Lower lobe of right lung (tissue), 2 donors: ENCODE measurements at places on chromosomes 12 and 14. TPM values are rescaled to one million over a fixed set of nuclear protein-coding genes. Genes with fewer than 3 reads are reported as not detected.
A peak's percentile ranks its signal among the peaks of the same experiment; 100 is the strongest.

The POLE gene
- total RNA-seq, result 28.0 TPM

The PLEKHH1 gene
- 4.6 TPM for total RNA-seq

The CCDC88C gene
- total RNA-seq, result 45.8 TPM

The VASH1 gene
- 51.7 TPM for total RNA-seq

The PIANP gene
- 0.18 TPM for total RNA-seq

DNA sequence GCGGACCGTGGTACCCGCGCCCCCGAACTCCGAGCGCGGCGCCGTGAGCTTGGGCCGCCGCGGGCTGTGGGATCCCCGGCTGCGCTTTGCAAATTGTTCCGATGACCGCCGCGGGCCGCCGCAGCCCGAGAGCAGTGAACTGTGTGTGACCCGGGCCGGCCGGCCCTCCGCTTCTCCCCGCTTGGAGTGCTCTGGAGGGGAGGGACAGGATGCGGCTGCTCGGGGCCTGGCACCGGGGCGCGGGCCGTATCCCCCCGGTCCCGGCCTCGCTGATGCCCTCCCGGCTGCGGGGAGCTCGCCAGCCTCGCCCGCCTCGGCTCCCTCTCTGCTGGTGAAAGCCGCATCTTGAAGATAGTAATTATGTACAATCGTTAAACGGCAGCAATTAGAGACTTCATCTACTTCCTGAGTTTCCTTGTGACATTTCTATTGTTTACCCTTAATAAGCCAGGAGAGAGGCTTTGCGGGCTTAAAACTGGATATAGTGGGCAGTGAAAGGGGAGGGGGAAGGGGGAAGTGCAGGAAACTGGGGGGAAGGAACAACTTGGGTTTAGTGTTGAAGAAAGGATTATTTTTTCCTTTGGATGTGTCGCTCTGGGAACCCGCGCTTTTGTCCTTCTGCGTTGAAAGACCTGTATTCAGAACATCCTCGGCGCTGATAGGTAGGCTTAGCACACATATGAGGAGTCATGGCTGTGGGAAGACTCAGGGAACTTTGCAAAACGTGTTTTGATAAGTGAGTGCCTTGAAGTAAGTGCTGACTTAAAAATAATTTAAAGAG, 1.2 kb downstream of the PELI2 start:
- peak; percentile 73 for DNase-seq

DNA sequence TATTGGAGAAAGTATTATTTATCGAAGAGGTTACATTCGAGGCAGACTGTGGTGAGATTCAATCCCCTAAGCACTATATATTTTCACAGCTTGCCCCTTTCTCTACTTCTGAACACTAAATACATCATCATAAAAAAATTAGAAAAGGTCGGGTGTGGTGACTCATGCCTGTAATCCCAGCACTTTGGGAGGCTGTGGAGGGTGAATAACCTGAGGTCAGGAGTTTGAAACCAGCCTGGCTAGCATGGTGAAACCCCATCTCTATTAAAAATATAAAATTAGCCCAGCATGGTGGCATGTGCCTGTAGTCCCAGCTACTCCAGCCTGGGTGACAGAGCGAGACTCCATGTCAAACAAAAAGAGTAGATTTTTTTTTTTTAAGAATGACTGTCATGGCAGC, 70.6 kb upstream of the MYF6 start:
- DNase-seq, result no peak

DNA sequence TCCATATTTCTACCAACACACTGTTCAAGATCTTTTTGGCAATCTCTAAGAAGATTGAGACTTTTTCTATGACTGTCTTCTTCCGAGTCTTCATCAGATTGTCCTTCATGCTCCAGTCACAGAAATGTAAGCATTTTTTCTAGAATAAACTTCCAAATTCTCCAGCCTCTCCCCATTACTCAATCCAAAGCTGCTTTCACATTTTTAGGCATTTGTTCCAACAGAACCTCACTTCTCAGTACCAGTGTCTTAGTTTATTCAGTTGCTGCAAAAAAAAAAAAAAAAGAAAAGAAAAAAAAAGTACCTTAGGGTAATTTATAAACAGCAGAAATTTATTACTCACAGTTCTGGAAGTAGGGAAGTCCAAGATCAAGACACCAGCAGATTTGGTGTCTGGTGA, 290.8 kb upstream of the NOVA1 start:
- DNase-seq, result no peak

DNA sequence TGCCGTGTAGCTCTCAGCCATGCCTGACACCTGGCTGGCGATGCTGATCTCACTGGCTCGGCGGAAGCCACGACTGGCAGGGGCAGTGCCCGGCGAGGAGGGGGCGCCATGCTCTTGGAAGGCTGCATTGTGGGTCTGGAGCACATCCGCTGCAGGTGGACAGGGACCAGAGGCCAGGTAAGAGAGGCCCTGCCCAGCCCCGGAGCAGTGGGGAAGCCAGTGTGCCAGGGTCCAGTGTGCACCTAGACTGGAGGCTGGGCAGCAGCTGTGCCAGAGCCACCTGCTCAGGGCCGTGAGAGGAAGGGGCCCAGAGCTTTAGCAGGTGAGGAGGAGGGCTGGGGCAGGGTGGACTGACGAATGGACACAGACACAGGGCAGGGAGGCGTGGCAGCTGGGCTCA, 10.1 kb downstream of the ARL6IP4 start:
- DNase-seq, result no peak

GRCh38 chr14:101594511-101595148, 33.3 kb downstream of the DIO3 start:
- no peak for DNase-seq

- no peak for DNase-seq
Observed at GRCh38 chr14:81771651-81772275, 238.1 kb upstream of the SEL1L start.

GRCh38 chr12:56728139-56728861, 3.2 kb upstream of the NACA start:
- no peak for DNase-seq

DNA sequence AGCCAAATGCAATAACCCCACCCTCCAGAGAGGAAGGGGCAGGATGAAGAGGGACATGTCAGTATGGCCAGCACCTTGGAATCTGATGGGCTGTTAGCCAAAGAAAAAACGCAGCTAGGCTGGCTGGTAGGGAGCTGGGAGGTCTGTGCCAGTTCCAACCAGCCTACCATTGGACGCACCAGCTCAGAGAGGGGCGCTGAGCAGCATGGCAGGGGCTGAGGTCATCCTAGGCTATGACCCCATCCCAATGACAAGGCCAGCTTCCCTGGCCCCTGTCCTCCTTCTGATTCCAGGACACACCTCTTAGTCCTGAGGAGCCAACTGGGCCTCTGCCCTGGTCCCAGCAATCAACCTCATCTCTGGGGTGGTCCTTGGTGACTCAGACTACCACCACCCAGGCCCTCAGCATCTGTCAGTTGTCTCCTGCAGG, 12.2 kb downstream of the ACTN1 start:
- DNase-seq, result no peak

- no peak for DNase-seq
Observed at GRCh38 chr12:50753232-50753769, 10.6 kb upstream of the ATF1 start.

DNA sequence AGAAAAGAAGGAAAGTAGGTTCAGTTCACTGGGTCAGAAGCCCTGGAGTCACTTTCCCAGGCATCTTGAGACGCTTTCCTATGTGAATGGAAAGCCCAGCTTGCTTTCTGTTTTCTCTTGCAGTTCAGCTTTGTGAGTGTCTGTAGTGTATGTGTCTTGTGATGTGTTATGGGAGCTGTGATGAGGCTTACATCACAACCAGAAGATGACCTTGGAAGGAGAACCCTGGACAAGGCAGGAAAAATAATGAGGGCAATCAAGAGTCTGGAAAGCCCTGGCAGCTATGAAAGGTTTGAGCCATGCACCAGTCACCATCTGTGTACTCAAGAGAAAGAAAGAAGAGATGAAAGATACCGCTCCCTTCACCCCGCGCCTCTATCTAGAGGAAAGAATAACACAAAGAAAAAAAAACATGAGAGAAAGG, 35.2 kb upstream of the PTGR2 start:
- no peak for DNase-seq

GRCh38 chr14:71711619-71712018, 220.6 kb upstream of the RGS6 start:
- DNase-seq, result no peak

GRCh38 chr14:66152747-66153146, 333.4 kb upstream of the CCDC196 start:
- no peak for DNase-seq
